ENCODE measurements at places on chromosomes 5 and 9.

GRCh38 chr5:134438721-134439123 is 27.0 kb upstream of the CDKN2AIPNL start:
- no peak for DNase-seq

GRCh38 chr5:158020555-158021418 is 161.8 kb upstream of the CLINT1 start:
- no peak for DNase-seq

GRCh38 chr5:65010841-65011240 is 242.1 kb downstream of the CWC27 start:
- DNase-seq, result no peak

DNA sequence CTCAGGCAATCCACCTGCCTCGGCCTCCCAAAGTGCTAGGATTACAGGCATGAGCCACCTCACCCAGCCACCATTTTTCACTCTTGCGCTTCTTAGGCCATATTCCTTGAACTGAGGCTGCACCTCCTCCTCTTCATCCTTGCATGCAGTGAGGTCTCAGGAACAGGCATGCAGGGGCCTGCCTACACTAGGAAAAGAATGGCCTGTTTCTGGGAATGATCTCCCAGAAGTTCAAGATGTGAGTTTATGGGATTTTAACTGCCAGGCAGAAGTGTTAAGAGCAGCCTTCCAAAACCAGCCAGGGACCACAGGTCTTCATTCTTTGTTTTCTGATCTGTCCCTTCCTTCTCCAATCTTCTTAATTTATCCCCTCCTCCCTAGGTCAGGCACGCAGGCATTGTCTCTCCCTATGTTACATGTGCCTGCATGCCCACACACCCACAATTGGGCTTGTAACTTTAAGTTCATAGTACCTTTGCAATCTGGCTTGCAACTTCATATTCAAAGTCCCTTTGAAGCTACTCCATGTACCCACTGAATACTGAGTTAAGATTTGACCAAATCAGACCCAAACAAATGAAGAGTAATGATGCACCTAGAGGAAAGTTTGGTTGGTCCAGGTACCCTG is 10.5 kb upstream of the HSPA4 start:
- DNase-seq, result no peak

GRCh38 chr5:143700994-143701393 is 111.0 kb upstream of the HMHB1 start:
- DNase-seq, result no peak

- DNase-seq, result no peak
Measured at GRCh38 chr9:110095161-110095595, 112.8 kb downstream of the C9orf152 start.

GRCh38 chr9:133134388-133135145 is 13.5 kb upstream of the RALGDS start:
- DNase-seq, result no peak

Measured in COR-L47 (cell line).